ENCODE measurements at places on chromosomes 5 and 9.

DNA sequence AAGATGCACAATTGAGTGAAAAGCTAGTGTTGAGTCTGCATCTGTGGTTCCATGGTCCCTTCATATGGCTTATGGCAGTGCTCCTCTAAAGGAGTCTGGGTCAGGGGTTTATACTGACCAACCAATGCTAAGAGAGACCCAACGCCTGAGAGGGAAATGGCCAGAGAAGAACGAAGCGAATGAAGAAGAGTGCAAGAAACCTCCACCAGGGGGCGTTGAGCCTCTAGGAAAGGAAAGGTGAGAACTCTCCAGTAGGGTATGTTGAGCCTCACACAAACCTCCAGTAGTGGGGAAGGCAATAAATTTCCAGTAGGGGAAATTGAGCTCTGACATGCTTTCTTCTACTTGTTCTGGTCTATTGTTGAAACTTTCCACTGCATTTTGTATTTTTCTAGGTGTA is 470.6 kb downstream of the PRDM9 start:
- peak; percentile 22 for DNase-seq

DNA sequence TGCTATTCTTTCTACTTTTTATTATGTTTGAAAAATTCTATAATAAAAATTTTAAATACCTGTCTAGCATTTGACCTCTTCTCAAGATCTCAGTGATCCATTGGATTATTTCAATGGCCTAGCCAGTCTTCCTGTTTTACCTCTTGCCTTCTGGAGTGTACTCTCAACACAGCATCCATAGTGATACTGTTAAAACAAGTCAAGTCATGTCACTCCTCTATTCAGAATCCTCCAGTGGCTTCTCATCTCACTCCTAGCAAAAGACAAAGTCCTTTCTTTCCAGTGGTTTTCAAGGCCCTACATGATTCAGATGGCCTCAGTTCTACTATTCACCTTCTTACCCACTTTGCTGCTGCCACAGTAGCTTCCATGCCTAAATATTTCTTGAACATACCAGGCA is 1.8 kb downstream of the MARVELD2 start:
- no peak for DNase-seq

DNA sequence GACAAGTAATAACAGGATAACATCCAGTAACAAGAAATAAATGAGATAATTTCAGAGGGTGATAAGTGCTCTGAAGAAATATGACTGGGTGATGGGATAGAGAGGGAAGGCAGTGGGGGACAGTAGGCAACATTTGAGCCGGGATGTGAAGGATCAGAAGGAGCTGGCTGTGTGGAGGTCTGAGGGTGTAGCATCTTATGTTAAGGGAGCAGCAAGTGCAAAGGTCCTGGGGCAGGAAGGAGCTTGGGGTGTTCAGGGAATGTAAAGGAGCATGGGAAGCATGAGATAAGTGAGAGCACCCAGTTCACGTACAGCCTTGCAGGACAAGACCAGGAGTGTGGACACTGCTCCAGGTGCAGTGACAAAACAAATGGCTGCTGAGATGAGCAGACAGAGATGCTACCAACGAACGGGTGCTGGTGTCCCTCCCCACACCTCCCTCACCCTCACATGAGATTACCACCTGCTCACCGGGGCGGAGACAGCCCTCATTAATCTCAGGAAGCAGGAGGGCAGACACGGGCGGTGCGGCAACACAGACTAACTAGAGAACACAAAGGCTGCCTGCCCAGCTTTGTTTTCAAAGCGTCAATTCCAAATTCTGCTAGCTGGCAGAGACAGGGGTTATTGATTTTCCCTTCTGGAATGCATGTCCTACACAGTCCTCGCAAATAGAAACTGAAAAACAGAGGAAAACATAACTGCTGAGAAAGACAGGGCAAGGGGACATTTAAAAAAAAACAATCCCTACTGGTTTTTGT is 298.1 kb upstream of the PANK3 start:
- no peak for DNase-seq

DNA sequence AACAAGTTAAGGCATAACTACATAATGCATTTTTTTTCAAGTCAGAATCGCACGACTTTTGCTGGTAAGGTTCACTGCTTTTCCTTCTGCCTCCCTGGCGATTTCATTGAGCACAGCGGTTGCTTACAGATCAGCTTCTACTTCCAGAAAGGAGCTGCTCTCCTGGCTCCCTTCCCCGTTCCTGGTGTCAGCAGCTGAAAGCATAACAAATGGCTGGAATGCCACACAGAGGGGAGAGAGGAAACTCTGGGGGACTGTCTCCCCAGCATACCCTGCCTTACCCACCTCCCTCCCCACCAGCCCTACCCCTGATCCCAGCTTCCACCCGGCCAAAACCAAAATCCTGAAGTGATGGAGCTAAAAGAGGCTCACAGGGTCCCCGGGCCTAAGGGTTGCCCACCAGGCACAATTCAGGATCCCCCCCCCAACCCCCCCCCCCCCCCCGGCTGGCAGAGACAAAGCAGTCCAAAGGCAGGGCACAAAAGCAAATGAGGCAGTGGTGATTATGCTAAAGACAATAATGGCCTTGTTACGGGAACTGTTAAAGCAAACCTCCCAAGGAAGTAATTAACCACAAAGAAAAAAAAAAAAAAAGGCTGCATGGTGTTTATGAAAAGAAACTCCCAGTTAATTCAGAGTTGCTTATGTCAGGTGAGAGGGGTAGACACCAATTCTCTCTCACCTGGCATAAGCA is 126.1 kb upstream of the WWC1 start:
- DNase-seq = no peak

DNA sequence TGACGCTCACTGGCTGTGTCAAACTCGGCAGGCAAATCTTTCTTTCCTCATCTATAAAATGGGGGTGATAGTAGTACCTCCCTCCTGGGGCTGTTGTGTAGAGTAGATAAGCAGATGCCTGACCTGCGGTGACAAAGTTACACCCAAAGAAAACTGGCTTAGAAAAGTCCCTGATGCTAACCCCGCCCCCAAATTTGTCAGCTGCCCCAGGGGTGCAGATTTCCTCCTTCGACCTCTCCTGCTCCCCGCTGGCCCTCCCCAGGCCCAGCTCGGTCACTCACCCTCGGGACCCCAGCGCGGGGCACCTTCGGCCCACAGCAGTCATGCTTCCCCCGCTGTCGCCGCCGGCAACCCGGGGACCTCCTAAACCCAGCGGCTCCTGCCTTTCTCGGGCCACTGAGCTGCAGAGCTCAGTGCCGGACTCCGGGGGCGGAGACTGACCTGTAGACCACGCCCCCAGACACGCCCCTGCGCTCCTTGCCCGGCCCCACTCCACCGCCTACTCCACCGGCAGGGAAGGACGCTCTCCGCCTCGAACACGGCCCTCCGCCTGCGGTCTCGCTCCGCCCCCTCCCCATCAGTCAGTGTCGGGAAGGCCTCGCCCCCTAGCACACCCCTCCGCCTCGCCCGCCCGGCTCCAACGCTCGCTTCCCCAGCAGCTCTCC is 7.4 kb downstream of the SH2D3C start:
- peak; percentile 98 for DNase-seq

DNA sequence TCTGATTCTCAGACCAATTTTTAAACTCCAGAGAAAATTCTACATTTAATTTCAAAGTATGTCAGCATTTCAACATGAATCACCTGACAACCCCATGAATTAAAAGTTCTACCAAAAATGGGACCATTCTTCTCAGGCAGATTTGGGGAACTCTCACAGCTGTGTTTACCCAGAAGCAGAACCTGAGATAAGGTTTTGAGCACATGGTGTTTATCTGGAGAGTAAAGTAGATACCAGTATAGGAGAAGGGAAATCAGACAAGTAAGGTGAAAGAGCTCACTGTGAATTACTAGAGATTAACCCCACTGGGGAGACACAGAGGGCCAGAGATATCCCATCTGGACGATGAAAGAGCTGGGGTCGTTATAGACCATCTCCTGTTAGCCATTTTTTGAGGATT is 729.1 kb downstream of the DNAH5 start:
- DNase-seq = no peak

DNA sequence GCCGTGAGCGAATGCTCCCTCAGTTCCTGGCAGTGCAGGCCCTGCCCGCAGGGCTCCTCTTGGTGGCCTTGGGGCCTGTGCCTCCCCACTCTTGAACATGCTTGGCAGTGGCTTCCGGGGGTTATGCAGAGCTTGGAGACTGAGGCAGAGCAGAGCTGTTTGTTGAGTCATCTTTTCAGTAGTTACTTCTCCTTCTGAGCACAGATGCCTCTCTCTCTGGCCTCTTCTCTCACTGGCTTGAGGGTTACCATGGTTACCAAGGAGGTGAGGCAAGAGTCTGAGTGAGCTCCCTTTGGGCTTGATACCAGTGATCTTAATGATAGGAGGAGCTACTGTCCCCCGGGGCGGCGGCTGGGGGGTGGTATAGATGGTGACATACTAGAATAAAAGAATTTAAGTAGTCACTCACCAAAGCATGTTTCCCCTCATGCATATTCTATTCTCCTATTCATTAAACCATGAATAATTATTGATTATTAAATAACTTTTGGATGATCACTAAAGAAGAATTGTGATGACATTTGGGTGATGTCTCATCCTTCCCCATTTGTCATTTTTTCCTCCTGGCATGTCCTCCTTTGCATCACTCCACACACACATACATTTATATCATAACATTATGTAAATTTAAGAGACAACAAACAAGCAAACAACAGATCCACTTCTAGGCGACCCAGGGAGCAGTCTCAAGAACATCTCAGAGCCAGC is 111.1 kb downstream of the ARHGAP26 start:
- peak; percentile 31 for DNase-seq

DNA sequence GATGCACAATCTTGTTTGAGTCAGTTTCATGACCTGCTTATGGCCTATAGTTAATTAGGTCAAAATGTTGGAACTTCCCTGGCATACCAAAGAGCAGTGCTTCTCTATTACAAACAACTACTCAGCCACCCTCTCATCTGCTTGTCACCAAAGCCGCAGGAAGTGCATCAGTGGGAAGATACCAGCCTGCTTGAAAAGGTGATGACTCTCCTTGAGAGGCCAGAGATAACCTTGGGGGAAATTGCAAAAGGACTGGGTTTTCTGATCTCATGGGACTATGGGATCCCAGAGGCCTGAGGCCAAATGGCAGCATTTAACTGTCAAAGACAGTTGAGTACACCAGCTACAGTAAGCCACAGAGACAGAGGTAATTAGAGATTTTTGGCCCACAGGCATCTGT is 69.9 kb downstream of the C9orf57 start:
- DNase-seq = no peak

DNA sequence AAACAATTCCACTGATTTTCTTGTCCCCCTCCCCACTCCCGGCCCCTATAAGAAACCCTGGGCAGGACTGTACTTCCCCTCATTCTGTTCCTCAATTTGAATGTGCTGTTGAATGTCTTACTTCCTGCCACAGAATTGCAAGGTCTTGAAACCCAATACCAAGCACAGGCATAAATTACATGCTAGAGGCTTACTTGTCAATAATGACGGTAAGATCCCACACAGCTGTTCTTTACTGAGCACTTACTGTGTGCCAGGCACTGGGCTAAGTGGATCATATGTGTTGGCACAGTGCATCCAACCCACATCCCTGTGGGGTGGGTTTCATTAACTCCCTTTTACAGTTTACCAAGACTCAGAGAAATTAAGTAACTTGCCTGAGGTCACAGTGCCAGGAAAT is 63.4 kb downstream of the MVB12B start:
- no peak for DNase-seq

GRCh38 chr5:36741128-36741527 is 134.7 kb downstream of the SLC1A3 start:
- DNase-seq = no peak

- no peak for DNase-seq
Observed at GRCh38 chr9:38671372-38671731, 48.6 kb downstream of the FAM240B start.

- DNase-seq = peak; percentile 27
Observed at GRCh38 chr5:425714-426113, 17.3 kb upstream of the EXOC3 start.

GRCh38 chr5:94551858-94552257 is 66.5 kb downstream of the KIAA0825 start:
- DNase-seq = no peak

- no peak for DNase-seq
Observed at GRCh38 chr5:143567583-143568504, 164.4 kb upstream of the NR3C1 start.

DNA sequence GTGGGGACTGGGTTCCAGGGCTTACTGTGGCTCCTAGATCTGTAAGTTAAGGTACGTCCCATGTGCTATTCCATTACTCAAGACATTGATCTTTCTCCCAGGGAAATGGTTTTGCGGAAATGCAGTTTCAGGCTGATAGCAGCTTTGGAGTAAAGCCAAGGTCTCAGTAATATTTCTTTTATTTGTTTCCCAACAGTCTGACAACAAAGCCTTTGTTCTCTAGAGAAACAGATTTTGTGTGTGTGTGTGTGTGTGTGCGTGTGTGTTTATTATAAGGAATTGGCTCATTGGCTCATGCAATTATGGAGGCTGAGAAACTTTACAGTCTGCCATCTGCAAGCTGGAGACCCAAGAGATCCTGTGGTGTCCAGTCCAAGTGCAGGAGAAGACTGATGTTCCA is 12.1 kb upstream of the POC5 start:
- DNase-seq = no peak

- no peak for DNase-seq
Observed at GRCh38 chr5:146007270-146007669, 70.9 kb downstream of the SH3RF2 start.

- DNase-seq = peak; percentile 16
Observed at GRCh38 chr9:129665389-129665775, at the start of gene PRRX2. Gene PRRX2 (plus strand): TSS chr9:129665647. CDS start chr9:129665868, 221 bp downstream.

DNA sequence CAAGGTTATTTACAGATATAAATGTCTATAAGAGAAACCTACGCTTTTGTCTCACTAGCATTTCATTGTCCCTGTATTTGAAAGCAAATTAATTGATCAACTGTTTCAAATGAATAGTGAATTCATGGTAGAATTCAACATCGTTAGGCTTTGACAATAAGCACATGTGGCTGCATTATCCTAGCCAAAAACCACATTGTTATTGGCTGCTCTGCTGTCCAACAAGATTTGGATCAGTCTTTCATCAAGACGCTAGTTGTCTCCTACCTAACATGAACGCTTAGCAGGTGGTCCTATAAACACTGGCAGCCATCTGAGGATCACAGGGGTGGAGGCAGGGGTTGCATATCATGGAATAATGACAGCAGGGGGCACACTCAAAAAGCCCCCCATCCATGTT is 455.0 kb downstream of the CTNND2 start:
- DNase-seq = no peak

GRCh38 chr9:127066060-127066850 is 56.2 kb downstream of the ANGPTL2 start:
- DNase-seq = no peak

DNA sequence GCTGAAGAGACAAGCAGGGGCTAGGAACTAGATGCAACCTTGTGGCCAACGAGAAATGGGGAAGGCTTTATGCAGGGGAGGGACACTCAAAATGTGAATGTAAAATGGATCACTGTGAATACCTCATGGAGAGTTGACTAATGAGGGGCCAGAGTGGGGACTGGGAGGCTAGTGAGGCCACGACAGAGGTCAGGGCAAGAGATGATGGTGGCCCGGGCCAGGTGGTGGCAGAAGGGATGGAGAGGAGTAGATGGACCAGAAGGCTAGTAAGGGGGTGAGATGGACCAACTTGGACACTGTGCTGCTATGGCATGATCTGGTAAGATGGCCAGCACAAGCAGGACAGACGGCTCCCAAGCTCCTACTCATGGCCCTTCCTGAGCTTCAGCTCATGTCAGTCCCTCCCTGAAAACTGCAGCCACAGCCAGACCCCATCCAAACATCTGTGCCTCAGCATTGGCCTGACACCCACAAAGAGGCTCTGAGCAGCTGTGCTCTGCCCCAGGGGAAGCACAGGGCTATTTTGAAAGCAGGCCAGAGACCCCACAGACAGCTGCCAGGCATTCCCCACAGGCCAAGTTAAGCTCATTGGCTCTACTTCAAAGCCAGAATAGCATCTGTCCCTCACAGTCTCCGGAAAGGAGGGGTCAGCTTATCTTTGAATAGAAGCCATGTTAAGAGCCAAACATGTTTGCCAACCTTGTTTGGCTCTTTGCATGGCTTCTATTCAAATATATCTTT is 22.1 kb downstream of the P4HA2 start:
- DNase-seq = no peak

All from activated CD4-positive, alpha-beta T cell treated with anti-CD3 and anti-CD28 coated beads, Interleukin-2, Interleukin-6, amounts not matched to agents 100 ng/mL and 50 ng/mL, durations not matched to agents 16 hours and 8 hours (primary cell).